Hepatocyte (in vitro differentiated cells): ENCODE measurements at places on chromosomes 5 and 9. TPM values are rescaled to one million over a fixed set of nuclear protein-coding genes. Genes with fewer than 3 reads are reported as not detected.

DNA sequence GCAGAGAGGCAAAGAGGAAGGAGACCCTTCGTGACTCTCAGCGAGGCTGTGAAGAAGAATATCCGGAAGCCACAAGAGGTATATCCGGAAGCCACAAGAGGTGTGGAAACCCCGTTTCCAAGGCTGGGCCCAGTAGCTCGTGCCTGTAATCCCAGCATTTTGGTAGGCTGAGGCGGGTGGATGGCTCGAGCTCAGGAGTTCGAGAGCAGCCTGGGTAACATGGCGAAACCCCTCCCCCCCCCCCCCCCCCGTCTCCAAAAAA is 612 bp upstream of the BBLN start:
- no peaks in the 10 kb centered on the region for H3K27me3 ChIP-seq
- no peaks in the 10 kb centered on the region for H3K36me3 ChIP-seq
- peak overlapping the region; percentile 60 for H3K27ac ChIP-seq
- no peak for DNase-seq
- peak overlapping the region; percentile 9 for H3K4me3 ChIP-seq
- H3K4me1 ChIP-seq, result no peaks in the 10 kb centered on the region

- H3K27ac ChIP-seq, result no peak overlapping the region
- no peak for DNase-seq
- no peak overlapping the region for H3K4me3 ChIP-seq
- H3K36me3 ChIP-seq, result no peaks in the 10 kb centered on the region
- no peaks in the 10 kb centered on the region for H3K27me3 ChIP-seq
- H3K4me1 ChIP-seq, result no peaks in the 10 kb centered on the region
Observed at GRCh38 chr5:107894361-107894760, 223.6 kb upstream of the EFNA5 start.

The PCDHGC3 gene
- total RNA-seq, result 16.9 and 18.9 TPM in 2 replicates

DNA sequence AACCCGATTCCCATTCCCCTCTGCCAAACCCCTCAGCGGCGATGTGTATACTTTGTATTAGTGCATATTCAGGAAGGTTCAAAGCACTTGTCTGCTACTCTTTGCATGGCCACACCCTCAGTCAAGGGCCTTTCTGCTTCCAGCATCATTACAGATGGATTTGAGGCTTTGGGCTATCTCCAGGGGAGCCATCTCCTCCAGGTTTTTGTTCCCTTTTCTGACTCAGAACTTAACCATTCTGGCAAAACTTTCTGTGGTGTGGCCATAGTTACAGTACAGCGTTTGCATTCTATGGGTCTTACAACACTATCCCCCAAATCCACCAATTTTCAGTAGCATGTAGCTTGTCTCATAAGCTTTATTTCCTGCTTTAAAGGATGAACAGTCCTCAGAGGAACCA is 36.0 kb upstream of the SVEP1 start:
- no peaks in the 10 kb centered on the region for H3K4me1 ChIP-seq
- H3K27ac ChIP-seq, result no peak overlapping the region

The MYMK gene
- not detected in 2 replicates for total RNA-seq

DNA sequence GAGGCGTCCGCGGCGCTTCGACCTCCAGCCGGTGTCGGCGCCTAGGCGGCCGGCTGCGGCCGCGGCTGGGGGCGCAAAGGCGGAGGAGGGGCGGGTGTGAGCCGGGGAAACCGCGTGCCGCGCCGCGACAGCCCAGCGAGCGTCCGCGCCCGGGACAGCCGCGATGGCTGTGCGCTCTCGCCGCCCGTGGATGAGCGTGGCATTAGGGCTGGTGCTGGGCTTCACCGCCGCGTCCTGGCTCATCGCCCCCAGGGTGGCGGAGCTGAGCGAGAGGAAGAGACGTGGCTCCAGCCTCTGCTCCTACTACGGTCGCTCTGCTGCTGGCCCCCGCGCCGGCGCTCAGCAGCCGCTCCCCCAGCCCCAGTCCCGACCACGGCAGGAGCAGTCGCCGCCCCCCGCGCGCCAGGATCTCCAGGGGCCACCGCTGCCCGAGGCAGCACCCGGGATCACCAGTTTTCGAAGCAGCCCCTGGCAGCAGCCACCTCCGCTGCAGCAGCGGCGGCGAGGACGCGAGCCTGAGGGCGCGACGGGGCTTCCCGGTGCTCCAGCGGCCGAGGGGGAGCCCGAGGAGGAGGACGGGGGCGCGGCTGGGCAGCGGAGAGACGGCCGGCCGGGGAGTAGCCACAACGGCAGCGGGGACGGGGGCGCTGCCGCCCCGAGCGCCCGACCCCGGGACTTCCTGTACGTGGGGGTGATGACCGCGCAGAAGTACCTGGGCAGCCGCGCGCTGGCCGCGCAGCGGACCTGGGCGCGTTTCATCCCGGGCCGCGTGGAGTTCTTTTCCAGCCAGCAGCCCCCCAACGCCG is 605 bp downstream of the CHSY3 start:
- no peaks in the 10 kb centered on the region for H3K36me3 ChIP-seq
- DNase-seq, result peak; percentile 49
- H3K27ac ChIP-seq, result peak overlapping the region; percentile 85
- H3K27me3 ChIP-seq, result no peaks in the 10 kb centered on the region
- no peaks in the 10 kb centered on the region for H3K4me1 ChIP-seq

The SELENOP gene
- total RNA-seq, result 5,946 and 6,524 TPM in 2 replicates

The APC gene
- total RNA-seq, result 48.8 and 57.0 TPM in 2 replicates
